ENCODE measurements at places on chromosomes 11 and 22.

DNA sequence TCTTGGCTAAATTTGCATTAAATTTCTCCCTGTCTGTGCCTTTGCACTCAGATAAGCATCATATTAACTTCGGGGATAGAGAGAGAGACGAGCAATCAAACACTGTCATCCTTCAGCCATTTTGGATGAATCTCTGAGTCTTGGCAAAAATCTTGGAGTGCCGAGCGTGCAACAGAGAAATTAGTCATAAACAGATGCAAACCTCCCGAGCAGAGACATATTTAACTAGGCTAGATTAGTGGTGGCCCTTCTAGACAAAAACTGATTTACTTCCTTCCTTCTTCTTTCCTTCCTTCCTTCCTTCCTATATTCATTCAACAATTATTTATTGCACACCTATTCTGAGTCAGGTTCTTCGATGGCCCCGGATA, 114.4 kb upstream of the BLID start:
- no peak for DNase-seq

DNA sequence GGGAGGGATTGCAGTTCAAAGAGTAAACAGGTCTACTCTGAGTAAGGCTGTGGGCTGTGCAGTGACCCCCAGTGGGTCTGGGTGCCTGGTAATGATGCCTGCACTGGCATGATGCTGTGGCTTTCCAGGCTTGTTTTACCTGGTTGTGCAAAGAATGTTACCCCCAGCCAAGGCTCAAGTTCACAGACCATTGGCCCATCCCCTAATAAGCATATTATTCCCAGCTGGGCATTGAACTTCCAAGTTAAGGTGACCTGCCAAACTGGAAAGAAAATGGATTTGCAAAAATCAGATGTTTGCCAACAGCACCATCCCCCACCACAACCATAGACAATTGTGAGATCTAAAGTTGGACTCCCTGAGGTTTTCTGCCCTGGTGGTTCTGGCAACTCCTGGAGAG, 7.9 kb upstream of the EHF start:
- DNase-seq, result no peak

DNA sequence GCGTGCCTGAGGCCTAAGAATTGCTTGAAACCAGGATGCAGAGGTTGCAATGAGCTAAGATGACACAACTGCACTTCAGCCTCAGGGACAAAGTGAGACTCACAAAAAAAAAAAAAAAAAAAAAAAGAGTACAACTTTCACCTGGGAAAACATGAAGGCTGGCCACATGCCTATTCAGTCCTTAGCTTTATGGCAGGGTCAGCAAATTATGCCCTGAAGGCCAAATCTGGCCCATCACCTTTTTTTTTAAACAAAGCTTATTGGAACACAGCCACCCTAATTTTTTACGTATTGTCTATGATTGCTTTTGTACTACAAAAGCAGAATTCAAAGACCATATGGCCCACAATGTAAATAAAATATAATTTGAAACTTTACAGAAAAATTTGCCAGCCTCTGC, 8.2 kb downstream of the FSHB start:
- DNase-seq, result no peak

GRCh38 chr11:121591405-121592033, 138.8 kb upstream of the SORL1-AS1 start:
- peak; percentile 89 for DNase-seq

DNA sequence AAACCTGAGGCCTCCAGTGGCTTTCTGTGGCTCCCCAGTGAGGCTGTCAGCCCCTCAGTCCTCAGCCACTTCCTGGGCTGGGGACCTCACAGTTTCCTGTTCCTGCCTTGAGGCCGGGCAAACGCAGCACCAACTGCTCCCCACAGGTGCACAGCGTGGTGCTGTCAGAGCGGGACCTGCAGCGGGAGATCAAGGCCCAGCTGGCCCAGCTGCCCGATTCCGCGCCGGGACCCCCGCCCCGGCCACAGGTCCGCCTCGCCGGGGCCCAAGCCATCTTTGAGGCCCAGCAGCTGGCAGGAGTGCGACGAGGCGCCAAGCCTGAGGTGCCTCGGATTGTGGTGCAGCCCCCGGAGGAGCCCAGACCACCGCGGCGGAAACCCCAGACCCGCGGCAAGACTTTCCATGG, 5.4 kb downstream of the TBC1D10C start:
- no peak for DNase-seq

GRCh38 chr11:63240791-63241379, 2.5 kb downstream of the SLC22A25 start:
- DNase-seq, result no peak

DNA sequence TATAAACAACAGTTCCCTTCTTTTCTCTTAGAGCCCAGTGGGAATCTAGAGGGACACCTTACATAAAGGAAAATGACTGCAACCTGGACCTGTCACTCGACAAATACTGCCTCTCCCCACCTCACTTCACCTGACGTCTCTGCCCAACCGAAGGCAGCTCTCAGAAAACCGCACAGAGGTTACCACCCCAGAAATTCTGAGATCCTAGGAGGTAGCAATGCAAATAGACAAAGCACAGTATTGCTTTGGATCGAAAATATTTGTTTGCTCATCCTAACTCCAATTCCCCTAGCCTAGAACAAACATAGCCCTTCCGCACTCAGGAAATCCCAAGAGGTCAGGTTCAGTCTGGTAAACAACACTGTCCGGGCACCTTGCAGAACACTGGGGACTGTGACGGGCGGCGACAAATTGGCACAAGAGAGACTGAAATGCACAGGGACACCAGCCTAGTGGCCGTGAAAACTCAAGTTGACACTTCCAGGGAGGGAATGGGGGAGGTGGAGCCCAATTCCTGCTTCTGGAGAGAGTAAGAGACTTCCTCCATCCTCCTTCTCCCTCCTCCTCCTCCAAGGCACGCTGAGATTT, 420 bp upstream of the TRIM44 start:
- DNase-seq, result no peak

DNA sequence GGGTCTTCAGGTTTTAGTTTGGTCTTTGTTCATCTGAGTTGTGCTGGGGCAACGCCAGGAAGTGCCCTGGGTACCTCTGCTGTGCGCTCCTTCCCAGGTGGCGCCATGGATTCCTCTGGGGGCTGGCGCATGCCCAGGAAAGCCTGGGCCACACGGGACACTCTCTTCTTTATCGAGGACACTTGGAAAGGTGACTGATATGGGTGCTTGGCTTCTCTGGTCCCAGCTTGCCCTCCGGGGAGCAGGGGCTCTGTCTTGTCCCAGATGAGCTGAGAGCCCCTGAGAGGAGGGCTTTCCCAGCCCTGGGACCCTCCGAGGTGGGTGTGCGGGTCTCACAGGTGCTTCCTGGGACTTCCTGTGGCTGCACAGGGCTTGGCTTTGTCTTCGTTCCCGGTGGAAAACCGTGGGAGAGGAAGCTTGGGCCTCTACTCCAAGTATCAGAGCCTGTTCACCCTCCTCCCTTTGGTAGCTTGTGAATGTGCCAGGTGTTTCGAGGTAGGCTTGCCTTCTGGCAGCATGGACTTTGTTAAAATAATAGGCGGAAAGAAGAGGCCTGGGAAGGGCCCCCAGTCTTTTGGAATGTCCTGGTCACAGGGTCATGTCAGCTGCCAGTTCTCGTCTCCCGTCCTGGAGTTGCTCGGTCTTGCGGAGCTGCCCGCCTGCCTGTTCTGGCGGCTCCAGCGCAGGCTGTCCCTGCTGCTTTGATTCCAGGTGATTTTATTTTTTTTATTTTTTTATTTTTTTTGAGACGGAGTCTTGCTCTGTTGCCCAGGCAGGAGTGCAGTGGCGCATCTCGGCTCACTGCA, 10.1 kb upstream of the NEAT1 start:
- DNase-seq, result no peak

GRCh38 chr11:14070896-14071295, 108.4 kb downstream of the SPON1 start:
- no peak for DNase-seq

DNA sequence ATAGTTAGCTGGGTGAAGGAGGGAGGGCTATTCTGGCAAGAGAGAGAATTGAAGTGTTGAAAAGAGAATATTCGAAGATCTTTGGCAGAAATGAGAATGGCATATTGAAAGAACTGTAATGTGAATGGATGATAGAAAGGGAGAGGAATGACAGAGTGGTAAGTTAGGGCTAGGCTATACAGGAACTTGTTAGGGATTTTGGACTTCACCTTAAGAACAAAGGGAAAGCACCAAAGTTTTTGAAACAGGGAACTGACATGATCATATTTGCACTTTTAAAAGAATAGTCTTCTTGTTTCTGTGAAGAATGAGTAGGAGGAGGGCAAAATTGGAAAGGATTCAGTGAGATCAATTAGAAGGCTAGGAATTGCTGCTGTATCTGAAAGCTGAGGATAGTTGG, 119.3 kb downstream of the METTL15 start:
- DNase-seq, result no peak

GRCh38 chr11:71263386-71263785, 11.0 kb upstream of the SHANK2 start:
- no peak for DNase-seq

DNA sequence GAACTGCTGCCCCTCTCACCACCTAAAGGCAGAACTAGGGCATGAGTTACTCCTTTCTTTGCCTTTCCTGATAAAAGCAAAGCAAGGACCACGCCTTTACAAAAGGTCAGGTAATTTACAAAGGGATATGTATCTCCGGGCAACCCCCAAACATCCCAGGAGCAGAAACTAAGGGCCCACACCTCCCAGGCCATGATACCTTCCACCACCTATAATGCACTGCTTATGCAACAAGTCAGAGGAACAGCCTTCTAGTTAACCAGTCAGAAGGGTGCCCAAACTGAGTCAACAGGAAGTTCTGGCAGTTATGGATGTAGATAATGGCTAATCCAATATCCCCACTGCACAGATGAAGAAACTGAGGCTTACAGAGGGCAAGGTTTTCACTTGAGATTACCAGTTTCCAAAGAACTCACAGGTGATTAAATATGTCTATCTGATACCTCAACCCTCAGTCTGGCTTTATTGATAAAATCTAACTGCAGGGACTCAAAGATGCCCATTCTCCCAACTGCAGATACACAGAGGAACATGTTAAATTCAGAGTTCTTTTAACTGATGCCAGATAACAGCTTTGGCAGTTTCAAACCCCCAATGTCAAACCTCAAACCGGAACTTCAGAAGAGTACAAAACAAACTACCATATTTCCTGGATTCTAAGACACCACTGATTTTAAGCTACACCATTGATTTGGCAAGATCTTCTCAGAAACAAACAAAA, 16.8 kb upstream of the CASTOR1 start:
- no peak for DNase-seq

GRCh38 chr11:92688416-92688815, 281.0 kb upstream of the MTNR1B start:
- DNase-seq, result no peak

GRCh38 chr11:70725278-70725677, 326.9 kb downstream of the CTTN start:
- no peak for DNase-seq

GRCh38 chr11:405954-406795, 8.6 kb downstream of the SIGIRR start:
- no peak for DNase-seq

DNA sequence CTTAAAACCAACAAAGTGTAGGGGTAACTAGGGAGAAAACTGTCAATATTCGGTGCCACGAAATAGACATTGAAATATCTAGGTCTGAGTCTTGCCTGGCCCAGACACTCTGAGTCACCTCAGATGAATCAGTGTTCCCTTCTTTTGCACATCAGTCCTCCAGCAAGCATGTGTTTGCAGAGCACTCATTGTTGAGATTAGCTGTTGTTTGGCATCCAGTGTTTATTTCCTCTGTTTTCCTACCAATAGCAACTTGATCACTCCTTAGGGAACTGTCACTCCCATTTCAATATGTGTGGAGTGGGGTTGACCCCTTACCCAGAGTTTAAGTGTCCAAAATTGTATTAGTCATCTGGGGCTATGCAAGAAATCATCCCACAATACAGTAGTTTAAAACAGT, 4.7 kb upstream of the ASCC2 start:
- no peak for DNase-seq

GRCh38 chr11:83235825-83236224, 42.3 kb downstream of the ANKRD42 start:
- no peak for DNase-seq

DNA sequence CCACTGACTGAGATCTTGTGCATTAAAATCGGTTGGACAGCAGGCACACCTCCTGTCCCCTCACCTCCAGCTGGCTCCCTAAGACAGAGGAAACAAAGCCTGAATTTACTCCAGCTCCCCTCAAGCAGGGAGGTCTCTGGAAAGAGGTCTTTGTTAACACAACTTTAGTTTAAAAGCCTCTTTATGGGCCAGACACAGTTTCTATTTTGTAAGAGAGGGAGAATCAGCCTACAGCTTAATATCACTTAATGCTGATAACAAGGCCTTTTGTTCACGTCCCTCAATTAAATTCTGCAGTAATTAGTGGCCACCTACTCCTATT, 36.3 kb downstream of the PLEKHA7 start:
- DNase-seq, result no peak

- no peak for DNase-seq
These were observed 172.6 kb upstream of the LUZP2 start for GRCh38 chr11:24324211-24324610.

DNA sequence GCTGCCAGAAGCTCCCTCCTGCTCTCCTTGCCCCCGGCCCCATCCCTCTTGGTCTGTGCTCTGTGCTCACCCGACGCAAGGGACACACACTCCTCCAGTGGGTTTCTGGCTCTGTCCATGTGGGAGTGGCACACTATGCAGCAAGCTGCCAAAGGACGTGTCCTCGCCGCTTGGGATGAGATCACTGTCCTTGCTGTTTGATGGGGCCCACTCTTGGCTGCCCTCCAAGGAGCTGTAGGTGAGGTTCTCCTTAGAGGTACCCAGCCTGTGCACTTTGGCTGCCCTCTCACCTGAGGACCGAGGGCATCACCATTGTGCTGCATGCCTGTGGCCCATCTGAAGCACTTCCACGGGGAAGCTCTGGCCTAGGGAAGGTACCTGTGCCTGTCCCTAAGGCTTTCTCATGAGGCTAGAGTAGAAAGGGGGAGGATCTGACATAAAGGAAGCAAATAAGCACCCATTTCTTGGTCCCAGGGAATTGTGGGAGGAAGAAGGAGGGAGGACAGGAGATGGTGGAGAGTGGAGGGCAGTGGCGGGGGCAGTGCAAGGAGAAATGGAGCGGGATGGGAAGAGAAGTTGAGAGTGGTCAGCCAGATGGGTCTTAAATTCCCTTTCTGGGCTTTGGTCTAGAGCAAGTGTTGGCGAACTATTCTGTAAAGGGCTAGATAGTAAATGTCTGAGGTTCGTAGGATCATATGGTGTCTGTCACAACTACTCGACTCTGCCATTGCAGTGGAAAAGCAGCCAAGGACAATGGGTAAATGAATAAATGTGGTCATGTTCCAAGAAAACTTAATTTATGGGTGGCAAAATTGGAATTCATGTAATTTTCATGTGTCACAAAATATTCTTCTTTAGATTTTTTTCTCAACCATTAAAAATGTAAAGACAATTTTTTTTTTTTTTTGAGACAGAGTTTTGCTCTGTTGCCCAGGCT, 47.0 kb upstream of the AMPD3 start:
- DNase-seq, result no peak

DNA sequence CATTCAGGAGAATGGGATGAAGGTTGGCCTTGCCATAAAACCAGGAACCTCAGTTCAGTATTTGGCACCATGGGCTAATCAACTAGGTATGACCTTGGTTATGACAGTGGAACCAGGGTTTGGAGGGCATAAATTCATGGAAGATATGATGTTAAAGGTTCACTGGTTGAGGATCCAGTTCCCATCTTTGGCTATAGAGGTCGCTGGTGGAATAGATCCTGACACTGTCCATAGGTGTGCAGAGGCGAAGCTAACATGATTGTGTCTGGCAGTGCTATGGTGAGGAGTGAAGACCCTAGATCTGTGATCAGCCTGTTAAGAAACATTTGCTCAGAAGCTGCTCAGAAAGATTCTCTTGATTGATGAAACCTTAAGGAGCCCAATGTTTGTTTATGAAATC, 5.7 kb downstream of the NF2 start:
- no peak for DNase-seq

GRCh38 chr11:116990061-116990473, 108.2 kb downstream of the SIK3 start:
- DNase-seq, result no peak
